SK-MEL-5 (cell line): ENCODE measurements at places on chromosomes 12 and 14. TPM values are rescaled to one million over a fixed set of nuclear protein-coding genes. Genes with fewer than 3 reads are reported as not detected.
A peak's percentile ranks its signal among the peaks of the same experiment; 100 is the strongest.

- peak; percentile 60 for DNase-seq
Measured at GRCh38 chr12:125983094-125983783, 918.0 kb downstream of the AACS start.

DNA sequence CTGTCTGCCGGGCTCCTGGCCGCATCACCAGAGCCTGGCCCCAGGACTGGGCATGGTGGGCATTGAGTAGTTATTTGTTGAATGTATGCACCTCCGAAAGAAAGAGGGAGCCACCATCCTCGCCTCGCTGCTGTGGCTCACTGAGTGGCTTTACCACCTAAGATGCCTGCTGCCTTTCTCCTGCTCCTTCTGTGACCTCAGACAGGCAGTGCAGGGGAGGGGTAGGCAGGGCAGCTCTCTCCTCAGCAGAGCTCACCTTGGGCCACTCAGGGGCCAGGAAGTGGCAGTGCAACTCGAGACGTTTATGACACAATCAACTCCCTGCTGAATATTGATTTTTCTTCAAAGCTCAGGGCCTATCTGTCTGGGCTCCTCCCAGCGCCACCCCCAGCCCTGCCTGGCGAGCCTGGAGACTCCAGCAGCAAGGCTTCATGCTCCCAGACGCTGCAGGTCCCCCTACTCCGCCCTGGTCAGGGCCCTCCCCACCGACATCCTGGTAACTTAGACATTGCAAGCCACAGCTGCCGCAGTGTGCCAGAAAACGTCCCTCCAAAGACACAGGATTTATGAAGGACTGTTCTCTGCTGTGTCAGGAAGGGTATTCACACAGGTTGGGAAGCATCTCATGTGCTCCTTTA lies 84.3 kb upstream of the DIO3 start:
- DNase-seq, result peak; percentile 7

Gene STYK1
- total RNA-seq, result 0.05 TPM in 1 of 2 replicates, not detected in the other

DNA sequence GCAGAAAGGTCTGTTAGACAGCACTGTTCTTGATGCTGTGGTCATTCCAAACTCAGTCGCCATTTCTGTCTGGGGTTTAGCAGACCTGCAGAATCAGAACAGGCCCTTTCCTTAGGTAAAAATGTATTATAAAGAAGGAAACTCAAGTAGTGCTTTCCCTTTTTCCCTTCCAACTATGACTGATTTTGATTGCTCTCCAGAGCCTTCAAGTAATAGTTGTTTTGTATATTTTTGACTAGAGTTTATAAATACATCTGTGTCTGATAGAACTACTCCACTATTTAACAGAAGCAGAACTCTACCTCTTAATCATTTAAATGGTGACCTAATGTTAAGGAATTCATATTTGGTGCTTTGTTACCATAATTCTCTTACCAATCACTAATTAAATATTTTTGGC lies 74.0 kb downstream of the WNK1 start:
- no peak for DNase-seq

DNA sequence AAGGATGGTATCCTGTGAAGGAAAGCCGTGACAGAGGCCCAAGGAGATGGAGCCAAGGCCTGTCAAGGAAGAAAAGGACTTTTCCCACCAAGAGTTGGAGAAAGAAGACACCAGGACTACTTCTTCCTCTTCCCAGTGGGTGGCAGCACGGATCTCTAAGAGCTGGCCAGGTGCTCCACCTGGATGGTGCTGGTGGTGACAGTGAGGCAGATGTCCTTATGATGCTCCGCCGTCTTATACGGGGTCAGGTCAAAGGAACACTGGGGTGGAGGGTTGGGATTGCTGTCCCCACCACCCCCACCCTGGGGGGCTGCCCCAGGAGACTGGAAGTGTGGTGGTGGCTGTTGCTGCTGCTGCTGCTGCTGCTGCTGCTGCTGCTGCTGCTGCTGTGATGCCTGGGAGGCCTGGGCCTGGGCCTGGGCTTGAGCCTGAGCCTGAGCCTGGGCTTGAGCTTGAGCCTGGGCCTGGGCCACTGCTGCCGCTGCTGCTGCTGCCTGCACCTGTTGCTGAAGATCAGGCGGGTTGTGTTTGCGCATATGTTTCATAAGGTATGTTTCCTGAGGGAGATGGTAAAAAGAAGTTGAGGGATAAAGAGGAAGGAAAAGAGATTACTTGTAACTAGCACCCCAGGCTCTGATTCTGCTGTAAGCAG lies 4.8 kb upstream of the ING4 start:
- peak; percentile 26 for DNase-seq
